Right renal pelvis (tissue), 4 donors: ENCODE measurements at places on chromosomes 5 and 9. TPM values are rescaled to one million over a fixed set of nuclear protein-coding genes. Genes with fewer than 3 reads are reported as not detected.

The SLC25A48 gene
- 3.9 TPM for polyA plus RNA-seq

The TIMD4 gene
- polyA plus RNA-seq: 0.77 TPM

The TMOD1 gene
- polyA plus RNA-seq: 1.7 TPM

The LECT2 gene
- polyA plus RNA-seq: 2.7 TPM

The SLC6A3 gene
- 0.64 TPM for polyA plus RNA-seq

The NUTM2G gene
- 0.82 TPM for polyA plus RNA-seq

DNA sequence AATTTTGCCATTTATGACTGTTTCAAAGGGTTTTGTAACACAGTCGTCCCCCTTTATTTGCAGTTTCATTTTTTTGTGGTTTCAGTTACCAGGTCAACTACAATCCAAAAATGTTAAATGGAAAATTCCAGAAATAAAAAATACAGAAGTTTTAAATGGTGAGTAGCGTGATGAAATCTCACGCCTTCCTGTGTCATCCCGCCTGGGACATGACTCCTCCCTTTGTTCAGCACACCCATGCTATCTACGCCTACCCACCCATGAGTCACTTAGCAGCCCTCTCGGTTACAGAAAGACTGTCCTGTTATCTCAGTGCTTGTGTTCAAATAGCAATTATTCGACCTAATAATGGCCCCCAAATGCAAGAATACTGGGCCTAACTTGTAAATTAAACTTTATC, 765.3 kb upstream of the ADAMTS16 start:
- DNase-seq: no peak

- DNase-seq: no peak
Measured at GRCh38 chr5:6393596-6394194, 15.3 kb upstream of the MED10 start.

DNA sequence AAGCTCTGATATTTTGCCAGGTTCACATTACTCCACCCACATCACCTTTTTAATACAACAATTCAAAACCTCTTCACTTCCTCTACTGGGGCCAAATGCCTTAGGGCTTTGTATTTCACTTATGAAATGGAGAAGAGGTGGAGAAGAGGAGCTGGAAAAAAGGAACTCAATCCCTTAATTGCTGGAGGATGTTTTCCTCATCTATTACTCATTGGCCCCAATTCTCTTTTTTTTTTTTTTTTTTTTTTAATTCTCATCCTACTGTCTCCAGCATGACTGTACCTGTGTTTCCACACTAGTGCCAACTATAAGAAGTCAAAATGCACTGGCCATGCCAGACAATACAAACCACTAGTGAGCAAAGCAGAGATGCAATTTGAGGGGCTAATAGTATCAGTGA, 20.9 kb downstream of the FAM13B start:
- no peak for DNase-seq

GRCh38 chr5:125455041-125455440, 708.6 kb upstream of the ZNF608 start:
- DNase-seq: no peak

GRCh38 chr5:121968910-121969607, 7.3 kb downstream of the SRFBP1 start:
- no peak for DNase-seq

GRCh38 chr9:31325778-31326177, 1058.7 kb upstream of the ACO1 start:
- no peak for DNase-seq

GRCh38 chr9:81108391-81108790, 581.0 kb downstream of the TLE1 start:
- DNase-seq: no peak

DNA sequence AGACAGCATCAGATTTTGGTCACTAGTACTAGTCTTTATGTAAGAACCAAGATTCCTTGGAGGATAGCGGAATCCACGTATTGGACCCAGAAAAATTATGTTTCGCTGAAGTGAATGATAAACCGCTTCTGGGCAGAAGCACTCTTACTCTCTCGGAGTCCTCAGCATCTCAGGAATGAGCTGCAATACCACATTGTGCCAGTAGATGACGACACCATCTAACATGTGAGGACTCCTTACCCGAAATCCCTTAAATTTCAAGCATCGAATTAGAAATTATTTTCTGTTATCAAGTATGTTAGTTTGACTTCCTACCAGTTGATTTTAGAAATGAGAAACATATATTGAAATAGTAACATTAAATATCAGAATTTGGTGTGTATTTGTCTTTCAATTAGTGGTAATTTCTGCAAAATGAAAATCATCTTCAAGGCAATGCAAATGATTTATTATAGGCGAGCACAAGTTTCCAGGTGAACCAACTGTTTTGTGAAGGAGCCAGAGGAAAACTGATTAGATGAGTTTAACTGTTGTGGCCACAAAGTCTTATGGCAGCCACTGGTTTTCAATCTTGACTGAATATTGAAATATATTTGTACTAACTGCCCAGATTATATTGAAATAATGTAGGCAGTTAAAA, 66.0 kb upstream of the CAMK4 start:
- DNase-seq: no peak

DNA sequence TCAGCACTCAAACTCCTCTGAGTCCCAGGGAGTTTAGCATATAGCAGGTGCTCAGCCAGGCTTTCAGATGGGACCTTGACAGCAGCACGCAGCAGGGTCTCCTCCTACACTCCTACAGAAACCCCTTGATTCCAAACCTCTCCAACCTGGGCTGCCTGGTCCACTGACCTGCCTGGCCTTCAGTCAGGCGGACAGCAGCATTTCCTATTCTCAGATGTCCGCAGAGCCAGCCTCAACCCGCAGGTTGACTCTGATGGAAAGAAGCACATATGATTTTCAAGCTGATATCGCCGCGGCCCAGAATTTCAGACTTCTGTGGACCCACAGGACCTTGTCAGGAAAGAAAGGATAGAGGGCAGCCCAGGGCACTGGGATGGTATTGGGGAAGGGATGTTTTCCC, 5.3 kb upstream of the SLC25A48 start:
- no peak for DNase-seq

- DNase-seq: no peak
Measured at GRCh38 chr5:9165546-9165945, 380.3 kb downstream of the SEMA5A start.

- no peak for DNase-seq
Measured at GRCh38 chr5:135589152-135589551, 10.4 kb upstream of the CXCL14 start.

- DNase-seq: no peak
Measured at GRCh38 chr9:130955947-130956621, 17.0 kb upstream of the FIBCD1 start.

DNA sequence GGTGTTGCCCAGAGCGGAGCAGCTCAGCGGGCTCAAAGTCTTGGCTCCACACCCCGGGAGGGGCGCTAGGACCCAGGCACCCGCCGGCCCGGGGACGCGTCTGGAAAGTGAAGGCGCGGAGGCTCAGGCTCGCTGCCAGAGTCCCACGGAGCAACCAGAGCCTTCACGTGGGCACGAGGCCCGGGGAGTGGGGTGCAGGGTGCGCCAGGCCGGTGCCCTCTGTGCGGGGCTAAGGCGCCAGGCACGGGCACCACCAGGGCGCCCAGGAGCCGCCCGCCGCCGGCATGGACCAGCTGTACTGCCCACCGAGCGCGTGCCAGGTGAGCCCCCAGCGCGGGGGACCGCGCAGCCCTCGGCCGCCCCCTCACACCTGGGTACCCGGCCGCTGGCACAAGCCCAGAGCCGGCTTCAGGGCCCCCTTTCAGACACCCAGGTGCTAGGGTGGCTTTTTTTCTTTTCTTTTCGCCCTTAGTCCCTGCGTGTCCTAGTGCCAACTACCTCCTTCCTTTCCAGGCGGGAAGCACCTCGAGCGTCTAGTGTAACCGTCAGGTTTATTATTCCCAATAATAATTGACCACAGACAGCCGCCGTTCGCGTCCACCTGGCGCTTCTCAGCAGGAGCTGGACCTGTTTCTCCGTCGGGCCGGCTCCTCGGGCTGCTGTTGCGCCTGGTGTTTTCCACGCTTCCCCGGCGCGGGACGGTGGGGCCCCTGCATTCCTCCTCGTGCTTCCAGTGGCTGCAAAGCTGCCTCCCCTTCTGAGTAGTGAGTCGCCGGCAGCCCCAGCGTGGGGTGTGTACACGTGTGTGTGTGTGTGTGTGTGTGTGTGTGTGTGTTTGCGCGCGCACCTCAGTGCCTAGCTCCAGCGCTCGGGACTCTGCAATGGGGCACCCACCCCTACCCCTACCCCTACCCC, 30.1 kb upstream of the PDE8B start:
- no peak for DNase-seq

DNA sequence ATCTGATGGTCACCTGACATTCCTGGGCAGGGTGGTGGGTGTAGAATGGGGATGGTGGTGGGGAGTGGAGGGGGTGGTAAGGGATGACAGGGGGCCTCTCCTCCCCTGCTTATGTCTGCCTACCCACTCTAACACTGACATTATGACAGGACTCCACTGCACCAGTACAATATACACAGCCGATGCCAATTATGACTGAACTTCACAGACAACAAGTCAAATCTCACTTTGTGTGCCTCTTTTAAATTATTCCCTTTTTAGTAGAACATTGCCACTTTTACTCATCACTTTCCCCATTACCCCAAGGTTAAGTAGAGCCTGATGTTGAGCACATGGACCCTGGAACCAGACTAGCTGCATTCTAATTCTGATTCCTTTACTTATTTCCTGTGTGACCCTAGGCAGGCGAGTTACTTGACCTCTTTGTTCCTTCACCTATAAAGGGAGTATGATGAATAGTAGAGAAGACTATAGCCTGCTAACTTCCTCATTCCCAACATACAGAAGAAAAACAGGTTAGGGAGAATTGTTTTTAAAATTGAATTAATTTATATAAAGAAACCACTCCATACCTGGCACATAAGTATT, 464.7 kb downstream of the DMRT2 start:
- DNase-seq: no peak

GRCh38 chr9:137021979-137022661, 5.9 kb downstream of the ABCA2 start:
- no peak for DNase-seq

GRCh38 chr9:98019098-98019497, 36.0 kb downstream of the ANP32B start:
- no peak for DNase-seq

GRCh38 chr9:128540634-128541360, 11.6 kb upstream of the SPTAN1 start:
- no peak for DNase-seq

- no peak for DNase-seq
Measured at GRCh38 chr5:155064580-155064979, 51.0 kb downstream of the KIF4B start.

GRCh38 chr9:99389087-99390033, 167.3 kb downstream of the SEC61B start:
- no peak for DNase-seq
